ENCODE measurements at places on chromosomes 3 and 15.

DNA sequence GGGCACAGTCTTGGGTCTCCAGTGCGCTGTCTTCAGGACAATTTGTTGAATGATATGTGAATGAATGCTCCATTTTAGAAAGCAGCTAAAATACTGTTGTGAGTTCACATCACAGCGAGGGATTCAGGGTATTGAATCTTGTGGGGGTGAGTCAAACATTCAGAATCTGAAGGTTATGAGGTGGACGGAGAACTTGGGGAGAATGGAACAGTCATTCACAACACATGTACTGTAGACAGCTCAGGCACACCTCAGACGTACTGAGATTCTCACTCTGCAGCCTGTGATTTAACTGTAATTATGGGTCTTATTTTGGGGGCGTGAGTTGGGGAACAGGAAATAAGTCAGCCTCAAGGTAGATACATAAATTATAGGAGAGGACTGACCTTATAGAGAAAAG, 13.9 kb downstream of the CRYBG3 start:
- no peak for DNase-seq

DNA sequence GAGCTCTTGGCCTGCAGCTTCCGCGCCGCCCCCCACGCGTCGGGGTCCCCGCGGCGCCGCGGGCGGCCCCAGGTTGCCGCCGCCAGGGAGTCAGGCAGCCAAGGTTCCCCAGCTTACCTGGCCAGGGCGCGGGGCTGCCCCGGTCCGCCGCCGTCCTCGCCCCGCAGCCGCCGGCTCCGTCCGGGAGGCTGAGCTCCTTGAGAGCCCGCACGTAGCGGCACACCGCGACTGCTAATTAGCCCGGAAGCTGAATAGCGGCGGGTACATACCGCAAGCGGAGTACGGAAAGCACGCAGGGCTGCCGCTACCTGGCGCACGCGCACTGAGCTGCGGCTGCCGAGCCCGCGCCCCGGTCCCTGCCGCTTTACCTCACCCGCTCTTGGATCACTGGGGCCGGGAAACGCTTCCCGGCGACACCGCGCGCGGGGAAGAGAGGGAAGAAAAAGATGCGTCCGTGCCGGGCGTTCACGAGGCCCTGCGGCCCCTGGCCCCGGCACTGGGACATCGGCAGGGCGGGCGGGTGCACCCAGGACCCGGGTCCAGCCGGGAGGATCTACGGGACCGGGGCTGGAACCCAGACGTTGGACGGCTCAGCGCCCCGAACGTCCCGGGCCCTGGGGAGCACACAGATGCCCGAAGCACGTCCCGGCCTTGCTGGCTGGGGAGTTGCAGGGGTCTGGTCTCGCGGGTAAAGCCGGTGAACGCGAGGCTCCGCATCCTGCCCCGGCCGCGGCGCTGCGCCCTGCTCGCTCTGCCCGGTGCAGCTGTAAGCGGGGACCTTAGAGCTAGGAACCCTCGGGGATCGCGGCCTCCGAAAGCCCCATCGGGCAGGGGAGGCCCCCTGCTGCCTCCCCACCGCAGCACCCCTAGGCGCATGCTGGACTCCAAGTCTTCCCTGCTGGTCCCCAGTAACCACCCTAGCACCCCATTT, at the start of gene GOLGA8B:
Gene GOLGA8B, minus strand, starts transcription at position 253 of the 931 bp plus-strand sequence. CDS start 47,739 bp downstream, outside the sequence.
- peak; percentile 53 for DNase-seq

DNA sequence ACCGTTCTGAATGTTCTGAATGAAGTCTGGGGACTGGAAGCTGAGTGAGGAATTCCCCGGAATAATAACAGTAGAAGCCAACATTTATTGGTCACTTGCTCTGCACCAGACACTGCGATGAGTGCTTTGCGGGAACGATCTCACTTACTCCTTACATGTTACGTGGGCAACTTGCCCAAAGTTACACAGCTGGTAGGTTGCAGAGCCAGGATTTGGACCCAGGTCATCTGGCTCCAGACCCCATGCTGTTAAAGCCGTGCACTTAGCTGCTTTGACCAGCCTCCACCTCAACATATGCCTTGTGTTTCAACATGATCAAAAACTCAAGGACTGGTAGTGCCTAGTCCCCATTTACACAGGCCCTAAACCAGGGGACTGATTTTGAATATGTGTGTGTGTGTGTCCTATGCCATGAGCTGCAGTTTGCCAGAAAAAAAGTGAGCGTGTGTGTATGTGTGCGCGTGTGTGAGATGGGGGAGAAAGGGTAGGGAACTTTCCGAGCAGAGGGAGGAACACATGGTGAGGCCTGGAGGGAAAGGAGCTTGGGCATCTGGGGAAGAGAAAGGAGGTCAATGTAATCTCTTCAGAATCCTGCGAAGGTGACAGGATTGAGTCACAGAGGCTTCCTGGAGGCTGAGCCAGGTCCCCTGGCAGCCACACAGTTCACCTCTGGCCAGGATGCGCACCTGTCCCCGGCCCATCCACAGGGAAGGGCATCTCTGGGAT, 28.9 kb downstream of the LINGO1 start:
- DNase-seq: no peak

GRCh38 chr3:5757213-5757804, 569.8 kb downstream of the EDEM1 start:
- DNase-seq: no peak
